ENCODE measurements at places on chromosomes 1 and 21. TPM values are rescaled to one million over a fixed set of nuclear protein-coding genes. Genes with fewer than 3 reads are reported as not detected.

VSIG8 gene
- not detected for total RNA-seq

APP gene
- total RNA-seq = 269 TPM

DMRTA2 gene
- not detected for total RNA-seq

SELL gene
- 5.1 TPM for total RNA-seq

AMY2A gene
- not detected for total RNA-seq

PRR9 gene
- not detected for total RNA-seq

PPCS gene
- 38.0 TPM for total RNA-seq

CYP2J2 gene
- total RNA-seq = 14.2 TPM

LRRC38 gene
- 0.53 TPM for total RNA-seq

H3-3A gene
- total RNA-seq = 430 TPM

TMEM82 gene
- total RNA-seq = not detected

KANK4 gene
- total RNA-seq = 6.2 TPM

TMEM222 gene
- 12.8 TPM for total RNA-seq

CELA3B gene
- total RNA-seq = not detected

ITLN1 gene
- total RNA-seq = 3.4 TPM

CLDN17 gene
- not detected for total RNA-seq

RNU1-3 gene
- total RNA-seq = under 0.01 TPM

KIAA0040 gene
- total RNA-seq = 9.3 TPM

HCRTR1 gene
- 0.21 TPM for total RNA-seq

WNT3A gene
- not detected for total RNA-seq

CELA2A gene
- total RNA-seq = not detected

ZBTB48 gene
- total RNA-seq = 19.6 TPM

Data from urinary bladder (tissue), 4 donors.